Common myeloid progenitor, CD34-positive (primary cell): ENCODE measurements at places on chromosomes 3 and 15.

DNA sequence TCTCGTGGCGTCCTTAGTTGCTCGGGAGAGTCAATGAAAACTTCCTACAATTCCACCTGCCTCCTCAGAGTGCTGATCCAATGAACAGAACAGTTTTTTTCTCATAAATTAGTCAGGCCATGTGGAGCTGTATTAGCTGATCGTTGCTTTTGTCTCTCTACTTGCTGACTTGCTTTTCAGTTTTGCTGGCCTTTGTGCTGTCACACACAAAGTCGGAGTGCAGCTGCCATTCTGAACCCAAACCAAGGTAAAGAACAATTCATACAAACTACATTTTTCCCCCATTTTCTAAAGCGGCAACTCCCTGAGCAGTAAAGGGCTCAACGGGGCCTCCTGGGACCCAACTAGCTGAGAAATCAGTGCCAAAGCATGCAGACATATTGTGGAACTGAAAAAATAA lies 43.1 kb downstream of the MEIS2 start:
- no peak for DNase-seq

DNA sequence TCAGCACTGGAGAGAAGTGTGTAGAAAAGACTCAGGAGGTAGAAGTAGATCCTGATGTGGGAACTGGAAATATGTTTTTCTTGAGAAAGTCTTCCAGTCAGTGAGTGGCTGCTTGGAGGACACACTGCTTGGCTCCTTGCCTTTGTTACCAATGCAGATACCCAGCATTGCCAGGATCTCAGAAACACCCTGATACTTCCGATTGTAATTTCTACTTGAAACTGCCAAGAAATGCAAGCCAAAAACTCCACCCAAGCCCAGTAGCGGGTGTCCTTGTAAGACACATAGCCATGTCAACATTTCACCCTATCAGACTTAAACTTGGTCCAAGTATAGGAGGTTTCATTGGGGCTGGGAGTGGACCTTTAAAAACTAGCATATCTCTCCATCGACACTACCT lies 141.8 kb downstream of the ALDH1A2 start:
- no peak for DNase-seq

DNA sequence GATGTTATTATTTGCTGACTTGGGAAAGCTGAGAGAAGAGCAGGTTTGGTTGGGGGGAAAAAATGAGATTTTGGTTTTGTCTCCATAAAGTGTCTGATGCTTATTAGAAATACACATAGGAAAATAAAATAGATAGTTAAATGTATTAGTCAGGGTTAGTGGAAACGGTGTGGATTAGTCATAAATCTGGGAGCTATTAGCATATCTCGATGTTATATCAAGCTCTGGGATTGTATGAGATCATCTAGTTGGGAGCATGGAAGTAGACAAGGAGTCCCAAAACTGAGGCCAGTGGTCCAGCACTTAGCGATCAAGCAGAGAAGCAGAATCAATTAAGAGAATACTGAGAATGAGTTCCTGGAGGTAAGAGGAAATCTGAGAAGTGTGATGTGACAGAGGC lies 845.5 kb downstream of the ROBO2 start:
- no peak for DNase-seq

- DNase-seq: no peak
Observed at GRCh38 chr15:59335207-59335786, 37.4 kb downstream of the MYO1E start.

DNA sequence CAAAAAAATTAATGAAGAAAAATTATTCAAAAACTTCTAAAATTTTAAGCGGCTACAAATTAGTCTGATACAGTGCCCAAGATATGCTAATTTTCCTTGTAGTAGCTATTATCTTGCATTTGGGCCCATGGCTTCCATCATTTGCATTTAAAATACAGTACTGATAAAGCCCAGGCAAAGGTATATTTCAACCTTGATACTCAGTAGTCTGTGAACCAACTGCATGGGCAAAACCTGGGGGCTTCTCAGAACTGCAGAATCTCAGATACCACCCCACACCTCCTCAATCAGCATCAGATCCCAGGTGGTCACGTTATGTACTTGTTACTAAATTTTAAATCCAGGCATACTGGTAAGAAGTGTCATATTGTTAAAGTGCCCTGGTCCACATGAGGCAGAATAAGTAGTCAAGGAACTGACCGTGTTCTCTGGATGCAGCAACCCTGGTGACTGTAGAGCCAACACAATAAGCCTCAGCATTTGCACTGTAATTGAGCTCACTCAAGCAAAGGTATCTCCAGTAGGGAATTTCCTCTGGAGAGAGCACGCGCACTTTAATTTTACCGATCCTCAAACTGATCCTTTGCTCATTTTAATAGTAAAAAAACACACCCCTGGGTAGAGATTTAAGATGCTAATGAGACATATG lies 31.9 kb downstream of the ZNF385D start:
- no peak for DNase-seq

DNA sequence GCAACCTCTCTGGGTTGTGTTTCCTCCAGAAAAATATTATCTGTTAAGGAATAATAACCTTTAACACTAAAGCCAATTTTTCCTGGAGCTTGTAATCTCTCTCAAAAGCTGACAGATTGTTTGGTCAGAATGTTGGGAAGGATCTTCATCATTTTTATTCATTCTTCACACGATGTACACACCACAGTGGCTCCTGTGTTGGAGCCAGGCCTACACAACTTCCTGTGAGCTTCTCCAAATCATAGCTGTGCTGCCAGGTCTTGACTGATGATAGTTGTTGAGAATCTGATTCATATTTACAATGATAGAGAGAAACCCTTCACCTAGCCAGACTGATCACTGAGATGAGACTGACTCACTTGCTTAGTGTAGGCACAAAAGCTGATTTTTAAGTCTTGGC lies 151.0 kb upstream of the ROBO2 start:
- no peak for DNase-seq

DNA sequence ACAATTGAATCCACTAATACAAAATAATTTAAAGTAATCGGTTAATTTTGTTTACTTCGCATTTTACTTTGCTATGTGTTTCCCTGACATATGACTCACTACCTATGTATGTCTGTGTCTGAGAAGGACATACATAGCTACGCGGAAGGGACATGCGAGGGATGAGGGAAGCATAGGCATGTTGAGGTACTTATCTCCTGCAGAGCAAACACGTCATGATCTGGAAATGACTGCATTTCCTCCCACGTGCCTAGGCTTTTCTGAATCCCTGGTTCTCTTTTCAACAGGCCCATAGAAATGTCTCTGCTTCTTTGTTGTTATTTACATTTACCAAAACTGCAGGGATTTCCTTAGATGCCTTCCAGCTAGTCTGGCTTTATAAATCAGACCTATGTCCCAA lies 27.5 kb downstream of the ALCAM start:
- no peak for DNase-seq

DNA sequence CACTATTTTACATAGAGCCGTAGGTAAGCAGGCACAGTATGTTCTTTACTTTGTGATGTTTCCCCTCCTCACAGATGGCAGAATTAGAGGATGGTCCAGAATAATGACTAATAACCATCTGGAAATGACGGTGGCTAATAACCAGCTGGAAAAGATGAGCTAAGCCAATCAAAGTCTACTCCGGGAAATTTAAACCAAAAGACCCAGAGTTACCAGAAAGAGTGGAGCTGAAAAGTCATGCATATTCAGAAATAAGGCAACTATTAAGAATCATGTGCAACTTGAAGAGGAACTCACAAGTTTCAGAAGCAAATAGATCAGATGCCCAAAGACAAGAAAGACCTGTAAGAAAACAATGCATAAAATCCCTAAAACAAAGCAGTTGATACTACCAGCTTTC lies 33.6 kb downstream of the DMXL2 start:
- DNase-seq: no peak

DNA sequence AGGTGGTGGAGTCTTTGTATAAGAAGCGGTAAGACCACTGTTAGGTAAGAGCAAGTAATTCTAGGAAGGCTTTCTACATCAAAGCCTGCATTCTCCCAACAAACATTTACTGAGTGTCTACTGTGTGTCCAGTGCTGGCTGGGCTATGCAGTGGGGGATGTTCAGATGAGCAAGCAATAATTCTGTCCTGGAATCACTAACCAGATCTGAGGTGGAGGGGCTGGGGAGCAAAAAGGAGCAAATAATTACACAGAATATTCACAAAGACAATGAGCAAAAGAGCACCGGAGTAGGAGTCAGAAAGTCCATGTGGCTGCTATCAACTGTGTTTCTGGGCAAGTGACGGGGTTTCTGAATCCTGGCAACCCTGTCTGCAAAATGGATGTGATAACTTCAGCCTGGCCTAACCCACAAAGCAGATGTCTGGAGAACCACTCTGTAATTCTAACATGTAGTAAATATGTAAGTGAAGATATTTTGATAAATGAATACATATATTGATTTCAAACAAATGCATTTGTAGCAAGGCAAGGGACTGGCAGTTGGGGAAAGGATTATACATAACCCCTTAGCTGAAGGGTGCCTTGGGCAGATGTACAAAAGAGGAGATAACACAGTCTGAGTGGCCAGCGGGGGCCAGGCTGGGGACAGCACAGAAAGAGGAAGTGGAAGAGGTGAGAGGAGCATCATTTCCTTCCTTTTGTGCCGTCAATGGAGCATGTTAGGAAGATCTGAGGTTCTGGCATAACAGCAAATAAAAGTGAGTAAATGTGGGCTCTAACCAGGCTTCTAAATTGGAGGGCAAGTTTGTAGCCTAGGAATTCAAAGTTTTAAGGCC lies 28.8 kb downstream of the CYP8B1 start:
- DNase-seq: peak; percentile 82

GRCh38 chr3:44495636-44496415 lies 18.4 kb upstream of the ZNF445 start:
- DNase-seq: no peak

- no peak for DNase-seq
Observed at GRCh38 chr15:101103598-101103997, 148.2 kb downstream of the CHSY1 start.

GRCh38 chr15:20106026-20106425 lies 435.6 kb downstream of the GOLGA6L6 start:
- DNase-seq: no peak

DNA sequence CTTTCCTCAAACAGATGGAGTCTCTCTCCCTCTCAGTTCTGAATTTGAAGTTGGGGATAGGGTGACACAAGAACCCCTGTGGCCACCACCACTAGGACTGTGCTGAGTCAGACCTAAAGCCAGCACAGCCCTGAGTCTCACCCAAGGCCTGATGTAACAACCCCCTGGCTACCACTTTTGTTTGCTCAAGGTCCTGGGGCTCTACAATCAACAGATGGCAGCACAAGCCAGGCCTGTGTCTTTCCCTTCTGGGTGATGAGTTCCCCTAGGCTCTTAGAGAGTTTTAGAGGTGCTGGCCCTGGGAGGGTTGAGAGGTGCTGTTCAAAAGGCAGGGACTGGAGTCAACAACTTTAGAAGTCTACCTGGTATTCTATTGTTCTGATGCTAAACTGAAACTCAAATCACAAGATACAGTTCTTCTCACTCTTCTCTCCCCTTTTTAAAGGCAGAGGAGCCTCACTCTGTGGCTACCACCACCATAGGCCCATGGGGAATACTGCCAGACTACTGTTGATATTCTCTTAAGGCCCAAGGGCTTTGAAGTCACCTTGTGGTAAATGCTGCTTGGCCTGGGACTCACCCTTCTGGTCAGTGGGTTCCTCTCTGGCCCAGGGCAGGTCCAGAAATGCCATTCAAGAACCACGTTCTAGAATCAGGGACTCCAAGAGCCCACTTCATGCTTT lies 6.5 kb downstream of the OR5K4 start:
- DNase-seq: no peak

DNA sequence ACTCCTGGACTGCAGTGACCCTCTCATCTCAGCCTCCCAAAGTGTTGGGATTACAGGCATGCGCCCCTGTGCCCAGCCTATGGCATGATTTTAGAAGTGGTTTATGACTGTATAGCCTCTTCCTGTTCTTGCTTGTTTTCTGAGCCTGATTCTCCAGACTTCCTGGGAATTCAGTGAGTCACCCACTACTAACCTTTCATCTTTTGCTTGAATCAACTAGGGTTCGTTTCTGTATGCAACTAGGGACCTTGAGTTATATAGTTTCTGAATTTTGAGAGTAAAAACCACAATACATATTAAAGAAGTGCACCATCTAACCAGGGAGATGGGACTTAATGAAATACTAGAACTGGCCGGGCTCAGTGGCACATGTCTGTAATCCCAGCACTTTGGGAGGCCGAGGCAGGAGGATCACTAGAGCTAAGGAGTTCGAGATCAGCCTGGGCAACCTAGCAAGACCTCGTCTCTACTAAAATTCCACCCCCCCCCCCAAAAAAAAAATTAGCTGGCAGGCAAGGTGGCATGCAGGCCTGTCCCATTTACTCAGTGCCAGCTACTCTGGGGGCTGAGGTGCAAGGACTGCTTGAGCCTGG lies 76.0 kb downstream of the ZNF609 start:
- peak; percentile 16 for DNase-seq

DNA sequence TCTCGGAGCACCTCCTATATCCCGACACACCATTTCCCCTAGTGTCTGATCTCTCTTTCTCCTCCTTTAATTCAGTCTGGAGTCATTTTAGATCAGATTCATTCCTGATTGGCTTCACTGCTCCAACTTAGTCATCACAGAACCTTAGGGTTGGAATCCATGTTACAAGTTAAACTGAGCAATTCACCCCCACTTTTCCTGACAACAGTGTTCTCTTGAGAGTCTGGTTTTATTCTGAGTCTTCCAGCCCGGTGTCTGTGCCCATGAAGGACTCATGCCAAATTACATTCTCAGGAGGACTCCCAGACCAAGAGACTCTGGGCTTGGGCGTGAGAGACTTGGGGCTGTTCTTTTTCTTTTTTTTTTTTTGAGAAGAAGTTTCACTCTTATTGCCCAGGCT lies 57.5 kb downstream of the LPP start:
- no peak for DNase-seq

- DNase-seq: no peak
Observed at GRCh38 chr3:46966811-46967210, 9.7 kb downstream of the CCDC12 start.

DNA sequence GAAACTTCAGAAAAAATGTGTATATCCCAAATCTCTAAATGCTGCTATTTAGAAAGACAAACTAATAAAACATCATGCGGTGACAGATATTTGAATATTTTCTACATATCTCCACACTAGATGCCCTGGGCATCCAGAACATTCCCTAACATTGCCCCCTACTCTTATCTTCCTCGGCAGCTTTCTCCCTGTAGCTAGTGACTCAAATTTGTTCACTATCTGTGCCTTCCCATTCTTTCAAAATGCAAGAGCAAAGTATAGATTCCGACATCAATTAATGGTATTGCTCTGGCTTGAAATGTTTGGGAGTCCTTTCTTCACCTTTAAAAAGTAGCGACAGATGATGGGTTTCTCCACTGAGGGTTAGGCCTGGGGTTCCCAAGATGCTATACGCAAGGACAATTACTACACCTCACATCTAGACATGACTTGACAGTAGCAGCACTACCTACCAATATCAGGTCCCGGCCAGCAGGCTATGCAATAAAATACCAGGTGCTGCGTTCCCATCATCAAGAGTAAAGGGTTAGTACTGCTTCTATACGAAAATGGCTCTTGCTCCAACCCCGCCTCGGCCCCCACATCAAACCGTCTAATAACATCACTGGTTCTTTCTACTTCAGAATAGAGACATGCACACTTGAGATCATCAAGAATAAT lies 631 bp downstream of the UBR1 start:
- peak; percentile 67 for DNase-seq
